ENCODE measurements at places on chromosomes 6 and 20.

DNA sequence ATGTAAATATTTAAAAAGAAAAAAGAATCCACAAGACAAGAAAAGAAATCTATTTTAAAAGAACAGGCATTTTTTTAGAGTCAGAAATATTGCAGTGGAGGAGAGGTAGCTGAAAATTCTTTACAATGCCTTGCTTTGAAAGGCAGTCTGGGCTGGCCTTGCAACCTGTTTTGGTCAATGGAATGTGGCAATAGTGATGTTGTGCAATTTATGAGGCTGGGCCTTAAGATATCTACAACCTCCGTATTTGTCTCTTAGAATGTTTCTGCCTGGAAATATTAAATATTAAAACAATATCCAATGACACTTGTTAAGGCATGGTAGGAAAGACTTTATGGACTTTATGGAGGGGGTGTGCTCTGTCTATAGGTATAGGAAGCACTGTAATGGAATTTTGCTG is 14.8 kb upstream of the SCGN start:
- DNase-seq: no peak

- DNase-seq: no peak
Observed at GRCh38 chr20:33852626-33853506, 41.7 kb downstream of the CHMP4B start.

GRCh38 chr6:22892452-22892851 is 323.1 kb downstream of the HDGFL1 start:
- DNase-seq: no peak

- DNase-seq: no peak
Observed at GRCh38 chr20:50821257-50821921, 26.5 kb downstream of the BCAS4 start.

- DNase-seq: no peak
Observed at GRCh38 chr20:58625585-58625984, 25.5 kb upstream of the STX16 start.

GRCh38 chr6:162854734-162855191 is 127.0 kb downstream of the PACRG start:
- no peak for DNase-seq

- DNase-seq: no peak
Observed at GRCh38 chr6:41650120-41650519, 11.9 kb downstream of the MDFI start.

DNA sequence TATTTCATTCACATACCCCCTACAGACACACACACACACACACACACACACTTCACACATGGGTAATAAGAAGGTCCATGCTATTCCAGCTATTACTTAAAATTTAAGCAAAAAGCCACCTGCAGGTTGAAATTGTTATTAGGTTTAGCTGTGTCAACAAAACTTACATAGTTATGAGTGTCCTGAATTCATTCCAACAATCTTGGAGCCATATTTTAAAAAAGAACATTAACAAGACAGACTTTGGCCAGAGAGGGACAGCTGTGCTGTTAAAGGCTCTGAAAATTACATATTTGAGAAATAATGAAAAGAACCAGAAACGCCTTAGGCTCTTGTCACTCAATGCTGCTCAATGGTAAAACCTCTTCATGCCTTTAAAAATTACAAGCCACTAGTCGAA is 455.3 kb downstream of the EPM2A start:
- no peak for DNase-seq

DNA sequence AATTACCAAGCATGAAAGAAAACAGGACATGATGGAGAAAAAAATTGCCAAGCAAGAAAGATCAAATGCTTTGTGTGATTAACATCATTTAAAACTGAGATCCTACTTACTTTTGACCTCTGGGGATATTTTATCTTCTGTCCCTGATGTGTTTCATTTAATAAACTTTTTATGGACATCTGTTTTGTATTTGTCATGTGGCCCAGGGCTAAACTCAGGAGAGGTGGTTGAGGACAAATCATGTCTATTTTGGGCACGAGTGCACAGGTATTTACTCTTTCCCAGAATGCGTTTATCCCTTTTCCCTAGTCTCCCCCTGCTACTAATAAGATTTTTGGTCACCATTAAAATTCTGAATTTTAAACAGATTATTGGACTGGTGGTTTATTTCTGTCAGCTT is 128.2 kb downstream of the NCOA3 start:
- no peak for DNase-seq

DNA sequence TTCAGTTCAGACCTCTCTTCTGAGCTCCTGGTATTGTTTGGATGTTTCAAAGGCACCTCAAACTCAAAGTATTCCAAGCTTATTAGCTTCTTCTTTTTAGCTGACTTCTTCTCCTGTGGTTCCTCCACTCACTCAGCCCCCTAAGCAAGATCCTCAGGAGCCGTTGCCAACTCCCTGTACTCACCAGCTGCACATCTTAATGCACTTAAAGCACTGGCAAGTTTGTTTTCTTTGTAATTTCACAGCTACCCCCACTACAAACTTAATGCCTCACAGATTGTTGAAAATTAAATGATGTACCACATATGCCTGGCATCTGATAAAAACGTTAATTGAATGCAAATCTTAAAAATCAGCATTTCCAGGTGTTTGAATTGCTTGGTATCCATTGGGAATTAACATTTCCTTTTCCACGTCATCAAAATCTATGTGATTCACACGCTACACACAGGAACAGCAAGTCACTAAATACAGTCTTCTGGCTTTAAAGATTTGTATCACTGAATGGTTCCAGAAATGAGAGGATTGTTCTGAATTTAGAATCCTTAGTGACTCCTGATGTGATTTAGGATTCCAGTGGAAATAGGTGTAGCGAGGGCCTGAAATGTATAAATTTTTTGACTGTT is 24.5 kb downstream of the CALHM6 start:
- DNase-seq: no peak

DNA sequence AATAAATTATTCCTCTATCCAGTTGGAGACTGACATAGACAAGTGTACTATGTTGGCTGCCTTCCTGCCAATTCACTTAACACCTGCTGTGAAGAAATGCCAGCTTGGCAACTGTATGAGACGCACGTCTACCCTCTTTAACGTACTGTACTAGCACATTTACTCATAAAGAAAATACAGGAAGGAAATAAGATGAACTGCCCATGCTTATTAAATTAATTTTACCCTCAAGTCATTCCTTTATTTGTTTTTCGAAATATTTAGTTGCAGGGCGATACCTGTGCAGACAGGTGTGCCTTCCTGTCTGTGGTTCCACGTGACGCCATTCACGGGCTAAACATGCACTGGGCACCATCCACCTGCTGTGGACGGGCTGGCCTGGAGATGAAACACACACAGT is 52.0 kb downstream of the PSMG4 start:
- DNase-seq: no peak

DNA sequence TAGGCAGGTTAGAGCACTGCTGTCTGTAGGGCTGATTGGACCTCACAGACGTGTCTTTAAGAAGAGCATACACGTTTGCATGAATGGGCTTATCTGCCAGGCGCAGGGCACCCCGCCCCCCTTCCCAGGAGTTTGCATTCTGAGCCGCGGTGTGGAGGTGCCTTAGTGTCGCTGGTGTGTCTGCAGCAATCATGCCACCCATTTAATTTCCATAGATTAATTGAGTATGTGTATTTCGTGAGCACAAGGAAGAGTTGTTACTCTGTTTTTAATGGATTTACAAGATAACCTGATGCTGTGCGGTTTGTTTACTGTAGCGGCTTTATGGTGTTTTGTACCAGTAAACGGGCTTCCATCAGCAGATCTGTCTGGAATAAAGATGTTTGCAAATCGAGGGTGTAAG is 107.7 kb downstream of the ZDHHC14 start:
- DNase-seq: no peak

GRCh38 chr6:76439811-76440210 is 367.3 kb upstream of the IMPG1 start:
- no peak for DNase-seq

DNA sequence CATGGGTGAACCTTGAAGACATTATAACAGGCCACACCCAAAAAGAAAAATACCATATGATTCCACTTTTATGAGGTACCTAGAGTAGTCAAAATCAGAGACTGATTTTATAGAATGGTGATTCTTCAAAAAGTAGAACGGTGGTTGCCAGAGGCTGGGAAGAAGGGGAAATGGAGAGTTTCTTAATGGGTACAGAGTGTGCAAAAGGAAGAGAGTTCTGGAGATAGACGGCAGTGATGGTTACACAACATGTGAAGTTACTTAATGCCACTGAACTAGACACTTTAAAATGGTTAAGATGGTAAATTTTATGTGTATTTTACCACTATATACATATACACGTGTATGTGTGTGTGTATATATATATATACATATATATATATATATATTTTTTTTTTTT is 80.8 kb downstream of the PRND start:
- no peak for DNase-seq

- DNase-seq: no peak
Observed at GRCh38 chr6:100462706-100463629, 1.8 kb downstream of the SIM1 start.

- DNase-seq: no peak
Observed at GRCh38 chr20:43492101-43492500, 15.4 kb upstream of the L3MBTL1 start.

DNA sequence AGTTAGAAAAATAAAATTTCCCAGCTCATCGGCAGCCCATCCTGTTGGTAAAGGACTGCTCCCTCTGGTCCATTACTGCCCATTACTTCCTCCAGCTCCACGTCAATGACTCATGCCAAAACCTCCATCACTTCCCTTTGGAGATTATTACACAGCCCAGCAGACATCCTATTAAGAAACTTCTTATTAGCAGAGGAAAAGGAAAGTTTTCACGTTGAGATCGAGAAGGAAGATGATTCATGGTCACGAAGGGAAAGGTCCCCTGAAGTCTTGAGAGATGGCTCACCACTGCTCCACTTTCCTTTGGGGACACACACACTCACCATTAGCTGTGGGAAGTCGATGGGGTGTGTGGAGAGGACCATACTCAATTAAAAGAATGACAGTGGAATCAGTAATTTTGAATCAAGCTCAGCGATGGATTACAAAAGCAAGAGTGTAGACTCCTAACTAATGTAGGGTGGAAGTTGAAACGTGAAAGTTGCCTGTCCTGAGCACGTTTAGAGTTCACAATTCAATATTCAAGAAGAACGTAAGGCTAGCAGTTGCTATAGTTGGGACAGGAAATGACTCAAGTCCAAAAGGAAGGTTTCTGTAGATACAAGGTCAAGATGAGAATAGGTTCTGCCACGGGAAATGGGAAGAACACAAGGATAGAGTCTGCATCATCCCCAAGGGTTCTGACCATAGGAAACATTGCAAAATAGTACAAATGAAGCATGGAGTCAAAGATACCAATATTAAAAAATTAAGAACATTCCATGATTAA is 21.6 kb downstream of the SASH1 start:
- DNase-seq: no peak

- no peak for DNase-seq
Observed at GRCh38 chr6:43903739-43904290, 133.8 kb downstream of the VEGFA start.

DNA sequence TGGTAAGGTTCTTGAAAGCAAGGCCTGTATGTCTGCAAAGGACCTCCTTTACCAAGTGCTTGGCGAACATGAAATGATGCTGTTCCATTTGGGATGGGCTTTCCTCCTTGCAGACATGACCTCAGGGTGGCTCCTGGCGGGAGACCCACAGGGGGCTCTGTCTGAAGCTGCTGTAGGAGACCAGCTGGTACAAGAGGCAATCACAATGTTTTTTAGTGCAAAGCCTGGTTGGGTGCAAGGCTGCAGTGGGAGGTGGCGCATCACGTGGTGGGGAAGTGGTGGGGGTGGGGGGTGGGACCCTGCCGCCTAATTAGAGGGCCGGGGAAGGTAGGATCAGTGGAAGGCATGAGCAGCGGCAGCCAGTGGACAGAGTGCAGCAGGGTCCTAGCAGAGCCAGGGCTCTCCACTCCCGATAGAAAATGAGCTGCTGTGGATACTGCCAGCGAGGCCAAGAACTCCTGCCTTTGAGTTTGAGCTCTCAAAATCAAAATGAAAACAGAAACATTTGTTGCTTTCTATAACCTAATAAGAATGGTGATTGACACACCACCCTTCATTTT is 9.1 kb upstream of the ARMC2 start:
- DNase-seq: no peak

DNA sequence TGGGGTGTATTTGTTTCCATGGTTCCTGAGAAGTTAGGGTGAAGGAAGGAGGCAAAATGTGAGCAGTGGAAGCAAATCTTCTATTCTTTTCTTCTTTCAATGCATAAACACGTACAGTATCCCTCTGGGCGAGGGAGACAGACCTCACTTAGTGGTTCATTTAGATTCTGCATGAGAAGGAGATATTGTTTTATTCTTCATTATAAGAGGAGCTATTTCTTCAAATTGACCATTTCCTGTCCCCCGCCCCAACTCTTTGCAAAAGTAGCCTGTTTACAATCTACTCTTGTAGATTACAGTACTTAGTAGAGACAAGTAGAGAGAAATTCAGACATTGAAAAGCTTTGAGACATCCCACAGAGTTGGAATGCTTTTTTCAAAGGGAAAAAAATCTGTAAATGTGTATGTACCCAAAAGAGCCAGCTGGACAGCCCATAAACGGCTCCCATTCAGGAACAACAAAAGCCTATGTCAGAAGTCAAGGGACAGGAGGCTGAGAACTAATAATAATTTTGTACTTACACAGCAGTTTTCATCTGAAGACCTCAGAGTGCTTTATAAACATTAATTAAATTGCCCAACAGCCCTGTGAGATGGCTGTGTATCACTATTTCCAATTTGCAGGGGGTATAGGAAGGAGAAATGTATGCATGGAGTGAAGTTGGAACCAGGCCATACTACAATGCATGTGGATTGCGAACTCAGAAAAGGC is 23.9 kb downstream of the CD83 start:
- no peak for DNase-seq

- no peak for DNase-seq
Observed at GRCh38 chr6:109966299-109966698, 11.8 kb upstream of the GPR6 start.

DNA sequence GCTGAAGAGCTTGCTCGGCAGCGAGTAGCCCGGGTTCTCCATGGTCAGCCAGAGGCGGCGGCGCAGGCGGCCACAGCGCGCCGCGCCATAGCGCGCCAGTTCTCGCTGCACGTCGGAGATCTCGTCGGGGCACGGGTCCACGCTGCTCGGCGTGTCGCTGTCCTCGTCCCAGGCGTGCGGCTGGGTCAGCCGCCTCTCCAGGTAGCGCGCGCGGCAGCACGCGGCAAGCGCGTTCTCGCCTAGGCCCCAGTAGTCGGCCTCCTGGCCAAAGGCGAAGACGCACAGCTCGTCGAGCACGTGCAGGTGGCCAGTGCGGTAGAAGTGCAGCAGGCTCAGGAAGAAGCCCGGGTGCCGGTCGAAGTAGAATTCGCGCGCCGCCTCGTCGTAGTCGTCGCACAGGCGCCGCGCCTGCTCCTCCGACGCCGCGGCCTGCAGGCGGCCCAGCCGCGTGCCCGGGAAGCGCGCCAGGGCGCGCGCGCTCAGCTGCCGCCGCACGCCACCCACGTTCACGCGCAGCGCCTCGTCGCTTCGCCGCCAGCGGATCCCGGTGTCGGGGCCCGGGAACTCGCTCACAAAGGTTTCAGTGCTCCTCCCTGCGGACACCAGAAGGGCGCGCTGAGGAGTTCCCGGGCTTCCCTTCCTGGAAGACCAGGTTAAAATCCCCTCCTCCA is 2.7 kb downstream of the KCNS1 start:
- peak; percentile 29 for DNase-seq

Data from stimulated activated CD4-positive, alpha-beta T cell treated with anti-CD3 and anti-CD28 coated beads, Interleukin-12 subunit alpha, Interleukin-12 subunit beta, amount 100 ng/mL, for 24 hours (primary cell).